ENCODE measurements at places on chromosomes 3 and 15. TPM values are rescaled to one million over a fixed set of nuclear protein-coding genes. Genes with fewer than 3 reads are reported as not detected.

- DNase-seq, result no peak
These were observed 10.8 kb downstream of the SHISA5 start for GRCh38 chr3:48493203-48493501.

GRCh38 chr3:129233538-129233937, 15.9 kb upstream of the COPG1 start:
- DNase-seq, result no peak

GRCh38 chr3:191345334-191345733, 15.0 kb upstream of the UTS2B start:
- DNase-seq, result no peak

PRICKLE2 gene
- 17.1 TPM for polyA plus RNA-seq

DNA sequence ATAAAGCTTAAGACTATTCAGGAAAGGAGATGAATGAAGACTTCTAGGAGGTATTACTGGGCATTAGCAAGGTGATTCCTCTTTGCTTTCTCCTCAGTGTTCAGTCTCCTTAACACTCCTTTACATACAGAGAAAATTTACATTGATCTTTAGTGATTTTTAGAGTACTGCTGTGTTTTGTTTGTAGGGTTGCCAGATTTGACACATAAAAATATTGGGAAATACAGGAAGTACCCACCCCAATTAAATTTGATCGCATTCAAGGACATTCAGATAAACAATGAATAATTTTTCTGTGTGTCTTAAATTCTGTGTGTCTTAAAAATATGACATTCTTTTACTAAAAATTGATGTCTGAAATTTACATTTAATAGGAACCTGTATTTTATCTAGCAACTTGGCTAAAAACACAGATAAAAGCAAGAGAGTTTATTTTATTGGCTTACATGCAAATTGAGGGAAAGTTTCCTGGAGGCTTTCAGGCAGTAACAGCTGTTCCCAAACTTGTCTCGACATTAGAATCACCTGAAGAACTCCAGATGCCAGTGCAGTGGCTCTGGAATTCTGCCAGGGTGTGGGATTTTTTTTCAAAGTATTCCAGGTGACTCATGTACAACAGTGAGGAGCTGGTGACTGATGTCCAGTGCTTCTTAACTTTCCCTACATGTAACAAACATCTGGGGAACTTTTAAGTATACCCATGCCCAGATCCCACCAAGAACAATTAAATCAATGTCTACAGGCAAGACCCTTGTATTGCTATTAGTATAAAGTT, 23.4 kb upstream of the PLOD2 start:
- no peak for DNase-seq

DNA sequence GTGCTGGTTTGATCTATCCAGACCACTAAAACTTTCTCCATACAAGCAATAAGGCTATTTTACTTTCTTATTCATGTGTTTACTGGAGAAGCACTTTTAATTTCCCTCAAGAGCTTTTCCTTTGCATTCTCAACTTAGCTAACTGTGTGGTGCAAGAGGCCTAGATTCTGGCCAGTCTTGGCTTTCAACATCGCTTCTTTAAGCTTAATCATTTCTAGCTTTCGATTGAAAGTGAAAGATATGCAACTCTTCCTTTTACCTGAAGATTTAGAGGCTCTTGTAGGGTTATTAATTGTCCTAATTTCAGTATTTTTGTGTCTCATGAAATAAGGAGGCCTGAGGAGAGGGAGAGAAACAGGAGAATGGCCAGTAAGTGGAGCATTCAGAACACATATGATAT, 234.8 kb upstream of the GADL1 start:
- DNase-seq, result no peak

LMAN1L gene
- not detected for polyA plus RNA-seq

DNA sequence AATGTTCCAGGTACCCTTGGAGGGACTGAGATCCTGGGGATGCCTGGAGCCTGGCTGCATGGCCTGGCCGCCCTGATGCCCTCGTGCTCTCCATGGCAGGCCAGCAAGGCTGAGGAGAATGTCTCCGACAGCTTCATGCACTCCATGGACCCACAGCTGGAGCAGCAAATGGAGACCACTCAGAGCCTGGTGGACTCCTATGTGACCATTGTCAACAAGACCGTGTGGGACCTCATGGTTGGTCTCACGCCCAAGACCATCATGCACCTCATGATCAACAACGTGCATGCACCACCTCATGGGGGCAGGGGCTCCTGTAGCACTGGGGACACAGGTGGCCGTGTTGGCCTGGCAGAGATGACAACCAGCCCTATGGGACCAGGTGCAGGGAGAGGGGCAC, 19.7 kb downstream of the GOLGA6A start:
- DNase-seq, result no peak

- DNase-seq, result no peak
These were observed 135.7 kb upstream of the IL12A start for GRCh38 chr3:159852821-159853505.

DNA sequence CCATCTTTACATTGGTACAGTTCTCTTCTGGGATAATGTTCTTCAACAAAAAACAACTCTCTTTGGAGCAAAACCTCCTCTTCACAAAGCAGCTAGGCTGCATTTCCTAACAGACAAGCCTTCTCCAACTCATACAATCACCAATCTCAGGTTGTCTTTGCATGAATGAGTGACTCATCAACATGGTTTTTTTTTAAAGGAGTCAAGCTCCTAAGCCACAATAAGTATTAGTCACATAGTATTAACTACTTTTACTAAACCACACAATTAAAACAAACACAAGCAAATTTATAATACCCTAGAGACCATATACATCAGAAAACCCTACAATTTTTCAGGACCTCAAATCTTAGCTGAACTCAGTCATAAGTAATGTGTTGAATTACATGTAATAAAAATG, 137.4 kb downstream of the TBC1D5 start:
- DNase-seq, result no peak

- DNase-seq, result no peak
These were observed 27.2 kb downstream of the FEM1B start for GRCh38 chr15:68304589-68305337.

TGM4 gene
- 0.13 TPM for polyA plus RNA-seq

BFSP2 gene
- polyA plus RNA-seq, result not detected
